ENCODE measurements at places on chromosomes 2 and 18.

DNA sequence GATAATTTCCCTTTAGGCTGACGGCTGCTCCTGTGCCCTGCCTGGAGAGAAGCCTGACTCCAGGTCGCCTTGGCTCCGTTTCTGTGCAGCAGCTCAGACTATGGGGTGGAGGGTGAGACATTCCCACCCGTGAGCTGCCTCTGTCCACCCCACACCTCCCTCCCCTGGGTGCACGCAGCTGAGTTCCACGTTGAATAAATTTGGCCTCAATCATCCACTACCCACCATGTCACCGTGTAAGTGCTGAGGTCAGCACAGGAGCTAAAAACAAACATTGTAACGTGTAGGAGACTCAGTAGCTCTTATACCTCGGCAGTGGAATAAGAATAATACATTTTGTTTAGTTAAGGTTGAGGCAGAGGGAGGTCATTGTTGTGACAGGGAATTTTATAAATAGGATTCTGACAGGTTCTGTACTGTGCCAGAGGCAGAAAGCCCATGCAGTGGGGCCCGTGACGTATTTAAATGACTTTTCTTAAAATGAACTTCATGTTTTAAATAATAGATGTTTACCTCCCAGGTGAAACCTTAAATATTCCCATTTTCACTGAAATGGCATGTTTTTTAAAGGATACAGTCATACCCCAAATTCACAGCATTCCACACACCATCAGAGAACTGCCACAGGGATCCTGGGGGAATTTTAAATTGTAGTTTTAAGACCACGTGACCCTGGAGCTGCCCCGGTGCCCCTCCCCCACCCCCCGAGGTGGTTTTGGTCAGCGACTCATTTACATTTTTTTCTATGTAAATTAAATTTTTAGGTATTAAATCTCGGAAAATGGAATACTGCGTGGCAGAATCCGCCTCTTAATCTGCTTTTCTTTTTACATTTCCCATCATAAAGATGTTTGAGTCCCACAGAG is 50.2 kb downstream of the NFATC1 start:
- DNase-seq: no peak

GRCh38 chr18:21307578-21307977 is 65.5 kb downstream of the GREB1L start:
- DNase-seq: no peak

GRCh38 chr2:223944166-223944702 is 901 bp downstream of the WDFY1 start:
- no peak for DNase-seq

DNA sequence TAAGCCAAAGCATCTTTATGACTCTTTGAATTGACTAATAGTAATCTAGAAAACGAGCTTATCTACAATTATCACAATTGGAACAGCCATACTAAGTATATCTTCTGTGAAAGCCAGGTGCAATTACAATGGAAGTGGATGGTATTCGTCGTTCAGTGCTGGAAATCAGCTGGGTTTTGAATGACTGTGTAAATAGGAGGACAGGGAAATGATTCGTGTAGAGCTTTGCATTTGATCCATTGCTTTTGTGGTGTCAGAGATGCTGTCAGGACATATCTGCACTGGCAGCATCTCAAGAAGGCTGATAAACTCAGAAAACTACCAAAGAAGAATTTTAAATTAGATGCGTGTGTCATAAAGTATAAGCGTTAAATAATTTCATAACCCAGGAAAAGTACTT is 187.1 kb downstream of the ZNF407 start:
- no peak for DNase-seq

- no peak for DNase-seq
Measured at GRCh38 chr2:187419808-187420207, 28.2 kb downstream of the CALCRL start.

DNA sequence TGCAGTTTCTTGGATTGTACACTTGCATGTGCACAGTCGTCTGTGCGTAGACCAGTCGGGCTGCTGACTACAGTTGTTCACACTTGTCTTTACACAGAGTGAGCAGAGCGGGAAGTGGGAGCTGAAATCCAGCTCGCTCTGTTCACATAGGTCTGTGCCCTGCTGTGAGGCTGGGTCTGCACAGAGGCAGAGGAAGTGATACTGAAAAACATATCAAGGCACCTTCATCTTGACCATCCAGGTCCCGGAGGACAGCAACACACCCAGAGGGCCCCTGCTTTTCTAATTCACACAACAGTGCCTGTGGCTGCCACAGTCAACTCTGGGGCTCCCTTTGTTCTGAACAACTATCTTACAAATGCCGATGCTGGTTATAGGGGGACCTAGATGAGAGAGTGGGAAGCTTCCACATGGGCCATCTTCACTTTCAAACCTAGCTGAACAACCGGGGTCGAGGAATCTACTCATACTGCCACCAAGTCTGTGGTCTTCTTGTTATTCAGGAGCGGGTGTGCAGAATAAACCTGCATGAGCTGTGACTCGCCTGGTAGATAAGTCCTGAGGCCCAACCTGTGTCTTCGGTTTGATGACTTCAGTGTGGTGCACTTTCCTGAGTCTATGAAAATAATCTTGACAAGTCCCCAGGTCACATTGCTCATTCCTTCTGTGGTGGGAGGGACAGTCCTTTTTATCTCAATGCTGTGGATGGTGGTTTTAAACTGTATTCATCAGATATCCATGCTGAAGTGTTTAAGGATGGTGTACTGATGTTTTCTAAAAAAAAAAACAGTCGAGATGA is 3.5 kb upstream of the ADNP2 start:
- DNase-seq: no peak

- DNase-seq: no peak
Measured at GRCh38 chr2:154623819-154624218, 74.7 kb upstream of the KCNJ3 start.

GRCh38 chr2:202157211-202157990 is 81.0 kb downstream of the SUMO1 start:
- DNase-seq: no peak

- DNase-seq: no peak
Measured at GRCh38 chr2:27747827-27748352, 23.6 kb upstream of the MRPL33 start.

GRCh38 chr2:64462940-64463700 is 9.2 kb downstream of the LGALSL start:
- peak; percentile 40 for DNase-seq

DNA sequence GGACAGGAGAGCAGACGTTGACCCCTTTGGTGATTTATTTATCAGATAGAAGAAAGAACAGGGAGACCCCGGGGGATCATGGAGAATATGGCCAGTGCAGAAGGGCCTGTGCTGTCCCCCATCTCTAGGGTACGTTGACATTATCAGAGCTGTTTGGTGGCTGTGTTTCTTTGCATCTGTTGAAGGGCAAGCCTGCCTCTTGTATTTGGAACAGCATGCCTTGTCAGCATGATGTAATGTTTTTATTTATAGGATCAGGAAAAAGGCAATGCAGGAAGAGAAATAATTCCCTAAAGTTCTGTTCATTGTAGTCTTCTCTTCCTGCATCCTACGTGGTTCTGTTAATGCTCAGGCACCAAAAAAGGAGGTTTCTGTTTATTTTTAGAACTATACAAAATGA is 49.8 kb upstream of the CABYR start:
- no peak for DNase-seq

DNA sequence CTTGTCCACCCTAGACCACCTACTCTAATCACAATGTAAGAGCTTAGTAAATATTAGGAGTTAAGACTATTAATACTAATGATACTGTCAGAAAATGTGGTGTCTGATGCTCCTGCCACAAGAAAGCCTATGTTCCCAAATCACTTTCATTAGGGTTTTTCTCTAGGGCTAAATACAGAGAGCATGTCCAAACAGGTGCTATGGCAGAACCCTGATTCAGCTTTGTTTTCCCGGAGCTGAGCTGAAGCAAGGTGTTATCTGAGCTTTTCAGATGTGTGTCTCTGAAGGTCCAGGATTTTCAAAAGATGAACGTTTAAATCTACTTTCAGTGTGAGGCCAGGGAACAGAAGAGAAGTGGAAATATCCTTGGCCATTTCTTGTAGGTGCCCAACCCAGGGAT is 40.6 kb downstream of the CPO start:
- DNase-seq: no peak

- DNase-seq: no peak
Measured at GRCh38 chr2:1986598-1986997, 242.3 kb upstream of the PXDN start.

DNA sequence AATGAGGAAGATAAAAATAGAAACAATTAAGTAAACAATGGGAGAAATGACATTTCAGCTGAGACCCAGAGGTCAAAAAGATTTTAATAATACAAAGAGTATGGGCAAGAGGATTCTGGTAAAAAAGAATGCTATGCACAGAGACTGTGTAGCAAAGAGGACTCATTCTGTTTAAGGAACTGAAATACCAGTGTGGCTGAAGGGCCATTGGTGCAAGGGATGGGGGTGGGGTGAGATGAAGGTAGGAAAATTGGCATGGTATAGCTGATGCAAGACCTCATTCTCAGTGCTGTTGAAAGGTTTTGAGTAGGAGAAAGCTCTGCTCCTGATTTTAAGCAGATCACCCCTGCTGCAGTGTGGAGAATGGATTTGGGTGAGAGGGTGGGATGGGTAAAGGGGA is 10.8 kb downstream of the GALNT1 start:
- no peak for DNase-seq

- DNase-seq: no peak
Measured at GRCh38 chr2:179247318-179248023, 17.2 kb downstream of the SESTD1 start.

DNA sequence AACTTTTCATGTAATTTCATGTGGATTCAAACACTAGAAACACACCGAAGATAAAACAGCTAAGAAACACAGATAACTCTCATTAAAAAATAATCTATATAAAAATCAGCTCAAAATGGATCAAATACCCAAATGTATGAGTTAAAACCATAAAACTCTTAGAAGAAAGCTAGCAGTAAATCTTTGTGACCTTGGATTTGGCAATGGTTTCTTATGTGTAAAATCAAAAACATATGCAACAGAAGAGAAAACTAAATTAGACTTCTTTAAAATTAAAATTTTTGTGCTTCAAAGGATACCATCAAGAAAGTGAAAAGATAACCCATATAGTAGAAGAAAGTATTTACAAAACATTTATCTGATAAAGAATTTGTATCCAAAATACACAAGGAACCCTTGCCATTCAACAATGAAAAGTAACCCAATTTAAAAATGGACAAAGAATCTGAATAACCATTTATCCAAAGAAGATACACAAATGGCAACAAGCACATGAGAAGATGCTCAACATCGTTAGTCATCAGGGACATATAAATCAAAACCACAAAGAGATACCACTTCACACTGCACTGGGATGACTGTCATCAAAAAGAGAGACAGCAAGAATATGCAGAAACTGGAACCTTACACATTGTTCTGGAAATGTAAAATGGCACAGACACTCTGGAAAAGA is 27.5 kb downstream of the GAREM1 start:
- DNase-seq: no peak

DNA sequence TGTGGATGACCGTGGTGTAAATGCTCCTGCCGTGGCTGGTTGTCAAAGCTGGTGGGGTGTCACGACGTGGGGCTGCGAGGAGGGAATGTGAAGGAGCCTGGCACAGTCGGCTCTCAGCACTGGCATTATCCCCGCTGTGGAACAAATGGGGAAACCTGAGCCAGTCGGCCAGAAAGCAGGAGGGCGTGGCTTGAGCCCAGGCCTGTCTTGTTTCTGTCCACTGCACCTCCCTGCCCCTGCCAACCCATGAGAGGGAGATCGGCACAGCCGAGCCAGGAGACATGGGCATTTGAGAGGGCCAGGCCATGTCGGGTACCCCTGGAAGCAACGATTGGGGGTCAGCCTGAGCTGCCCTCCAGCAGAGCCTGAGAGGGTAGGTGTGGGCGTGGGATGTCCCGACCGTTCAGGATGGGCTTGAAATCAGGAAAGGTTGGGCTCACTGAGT is 44.5 kb downstream of the PDIA6 start:
- no peak for DNase-seq

GRCh38 chr2:10161961-10162441 is 39.5 kb downstream of the RRM2 start:
- DNase-seq: no peak

- no peak for DNase-seq
Measured at GRCh38 chr18:59650266-59650820, 46.9 kb downstream of the CCBE1 start.

DNA sequence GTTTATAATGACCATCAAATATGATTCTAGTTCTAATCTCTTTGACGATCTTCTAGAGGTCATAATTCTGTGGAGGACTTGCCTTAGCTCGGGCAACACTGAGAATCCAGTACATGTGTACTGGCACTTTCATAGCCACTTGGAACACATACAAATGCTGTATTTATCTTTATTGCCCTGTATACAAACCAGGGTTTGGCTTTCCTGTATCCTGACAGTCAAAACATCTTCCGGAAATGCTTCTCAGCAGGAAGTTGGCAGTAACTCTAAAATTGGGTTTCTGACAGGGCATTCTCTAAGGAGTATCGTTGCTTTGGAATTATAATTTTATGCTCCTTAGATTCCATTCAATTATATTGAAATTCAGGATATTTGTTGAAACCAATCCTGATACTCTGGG is 643.6 kb downstream of the NRXN1 start:
- no peak for DNase-seq

DNA sequence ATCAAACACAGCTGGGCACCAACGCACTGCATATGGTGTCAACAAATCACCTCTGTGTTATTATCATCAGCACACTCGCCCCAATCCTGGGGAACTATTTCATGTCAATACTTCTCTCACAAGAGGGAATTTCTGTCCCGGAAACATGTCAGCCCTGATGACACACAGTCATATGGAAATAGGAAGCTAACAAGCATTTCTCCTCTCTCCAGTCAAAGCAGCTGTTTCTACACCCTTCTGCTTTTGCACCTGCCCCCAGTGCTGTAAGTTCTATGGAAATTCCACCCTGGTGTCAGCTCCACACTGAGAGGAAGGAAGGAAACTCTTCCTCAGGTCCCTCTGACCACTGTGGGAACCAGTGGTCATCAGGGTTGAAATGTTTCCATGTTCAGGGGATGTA is 447.6 kb upstream of the ID2 start:
- no peak for DNase-seq

- DNase-seq: no peak
Measured at GRCh38 chr2:30692829-30693275, 114.4 kb downstream of the CAPN13 start.

DNA sequence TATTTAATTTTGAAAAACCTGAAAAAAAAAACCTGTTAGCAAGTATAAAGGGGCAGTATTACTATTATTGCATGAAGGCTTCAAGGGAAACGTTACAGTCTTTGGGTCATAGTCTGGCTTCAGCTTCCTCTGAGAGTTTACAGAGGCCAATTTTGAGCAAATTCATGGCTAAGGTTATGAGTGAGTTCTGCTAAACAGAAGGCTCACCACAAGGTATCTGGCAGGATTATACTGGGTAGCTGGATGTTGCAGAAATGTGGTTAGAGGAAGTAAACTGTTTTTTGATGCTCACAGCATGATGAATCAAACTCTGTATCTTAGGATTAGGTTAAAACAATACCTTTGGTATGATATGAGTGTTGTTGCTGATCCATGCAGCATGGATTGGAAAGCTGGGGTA is 9.3 kb downstream of the MRPL19 start:
- no peak for DNase-seq

DNA sequence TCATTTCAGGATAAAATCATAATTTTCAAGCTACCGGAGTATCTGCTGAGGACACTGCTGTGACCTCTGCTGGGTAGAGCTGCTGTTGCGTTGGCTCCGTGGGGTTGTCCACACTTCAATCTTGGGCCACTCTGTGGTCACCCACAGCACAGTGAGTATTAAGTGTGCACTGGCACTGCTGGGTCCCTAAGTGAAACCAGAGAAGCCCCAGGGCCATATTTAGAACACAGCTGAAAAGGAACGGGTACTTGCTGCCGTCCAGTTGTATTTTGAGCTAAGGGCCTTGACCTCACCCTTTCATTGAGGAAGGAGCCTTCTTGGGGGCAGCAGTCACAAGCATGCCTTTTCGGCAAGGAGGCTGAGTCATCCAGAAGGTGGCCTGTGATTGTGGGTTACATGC is 10.1 kb downstream of the SLC9A4 start:
- DNase-seq: no peak

All from AG08395 (cell line).